Naive thymus-derived CD4-positive, alpha-beta T cell (primary cell): ENCODE measurements at places on chromosomes 13 and 19.

DNA sequence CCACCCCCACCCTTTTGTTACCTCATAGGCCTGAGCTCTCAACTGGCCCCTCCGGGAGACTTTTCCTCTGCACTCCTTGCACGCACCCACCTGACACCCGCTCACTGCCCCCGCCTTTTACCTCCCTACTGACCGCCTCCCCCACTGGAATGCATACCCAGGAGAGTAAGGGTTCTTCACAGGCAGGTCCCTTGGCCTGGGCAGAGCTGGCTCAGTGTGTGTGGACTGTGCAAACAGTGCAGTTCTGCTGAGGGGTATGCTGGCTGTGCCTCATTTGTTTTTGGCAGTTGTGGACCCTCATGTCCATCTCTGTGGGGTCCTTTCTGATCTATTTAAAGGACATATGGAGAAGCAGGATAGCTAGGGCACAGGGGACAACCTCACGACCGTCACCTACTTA lies 5.0 kb downstream of the ZSCAN18 start:
- H3K27me3 ChIP-seq, result no peaks in the 10 kb centered on the region

GRCh38 chr13:33276570-33276969 lies 9.0 kb downstream of the STARD13 start:
- no peaks in the 10 kb centered on the region for H3K36me3 ChIP-seq
- H3K27me3 ChIP-seq, result no peaks in the 10 kb centered on the region
- H3K27ac ChIP-seq, result no peak overlapping the region

DNA sequence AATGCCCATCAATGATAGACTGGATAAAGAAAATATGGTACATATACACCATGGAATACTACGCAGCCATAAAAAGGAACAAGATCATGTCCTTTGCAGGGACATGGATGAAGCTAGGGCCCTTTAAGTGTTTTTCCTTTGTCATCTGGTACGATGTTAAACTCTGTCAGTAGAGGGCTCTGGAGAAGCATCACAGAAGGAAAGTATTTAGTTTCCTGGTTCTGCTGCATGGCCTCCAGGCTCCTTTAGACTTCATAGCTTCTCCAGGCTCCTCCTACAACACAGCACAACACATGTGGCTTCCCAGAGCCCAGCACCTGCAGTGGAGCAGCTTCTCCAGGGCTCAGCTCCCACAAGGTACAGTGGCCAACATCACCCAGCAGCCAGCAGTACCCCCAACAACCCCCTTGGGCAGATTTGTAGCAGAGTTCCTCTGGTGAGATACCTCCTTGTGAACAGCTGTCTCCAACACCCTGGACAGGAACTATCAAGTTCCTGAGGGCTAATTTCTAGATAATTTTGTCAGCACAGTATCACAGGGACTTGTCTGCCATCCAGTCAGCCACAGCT lies 63.4 kb downstream of the KCTD12 start:
- H3K27me3 ChIP-seq, result no peaks in the 10 kb centered on the region
- peak; percentile 26 for DNase-seq
- no peak overlapping the region for H3K4me3 ChIP-seq
- H3K36me3 ChIP-seq, result no peaks in the 10 kb centered on the region
- no peaks in the 10 kb centered on the region for H3K4me1 ChIP-seq

DNA sequence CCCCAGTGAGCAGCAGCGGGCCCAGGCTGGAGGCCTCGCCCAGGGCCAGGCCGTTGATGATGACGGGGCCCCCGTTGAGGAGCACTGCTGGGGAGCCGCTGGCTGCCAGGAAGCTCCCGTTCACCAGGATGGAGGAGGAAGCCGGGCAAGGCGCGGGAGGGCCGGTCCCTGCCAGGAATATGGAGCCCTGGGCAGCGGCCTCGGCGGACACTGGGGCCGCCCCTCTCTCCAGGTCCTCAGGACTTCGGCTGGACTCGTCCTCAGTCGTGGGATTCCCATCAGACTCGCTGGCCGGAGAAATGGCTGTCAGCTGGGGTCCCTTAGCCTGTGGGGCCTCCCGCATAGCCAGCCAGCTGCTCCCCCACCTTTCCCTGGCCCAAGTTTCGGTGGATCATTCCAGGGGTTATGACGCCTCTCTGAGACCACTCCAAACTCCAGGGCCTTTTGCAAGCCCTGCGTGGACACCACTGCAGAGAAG lies 2.1 kb downstream of the SIX5 start:
- no peak overlapping the region for H3K4me3 ChIP-seq
- H3K36me3 ChIP-seq, result no peaks in the 10 kb centered on the region
- H3K27ac ChIP-seq, result no peak overlapping the region
- no peak for DNase-seq
- H3K4me1 ChIP-seq, result peaks cover 13% of the 10 kb centered on the region
- H3K27me3 ChIP-seq, result no peaks in the 10 kb centered on the region

DNA sequence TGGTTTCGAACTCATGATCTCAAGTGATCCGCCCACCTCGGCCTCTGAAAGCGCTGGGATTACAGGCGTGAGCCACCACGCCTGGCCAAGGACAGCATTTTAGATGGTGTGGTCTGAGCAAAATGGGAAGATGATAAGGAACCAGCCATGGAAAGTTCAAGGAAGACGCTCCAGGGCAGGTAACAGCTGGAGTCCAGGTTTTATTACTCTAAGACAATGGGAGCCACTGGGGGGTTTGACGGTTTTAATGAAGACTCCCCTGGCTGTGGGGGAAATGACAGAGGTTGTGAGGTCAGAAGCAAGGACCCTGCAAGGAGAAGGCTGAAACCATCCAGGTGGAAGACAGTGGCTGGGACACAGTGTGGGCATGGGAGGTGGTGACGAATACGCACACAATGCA lies 20.9 kb downstream of the PRKD2 start:
- no peak for DNase-seq
- H3K4me3 ChIP-seq, result no peak overlapping the region
- no peaks in the 10 kb centered on the region for H3K4me1 ChIP-seq

GRCh38 chr19:5957170-5957569 lies 20.8 kb downstream of the RANBP3 start:
- no peak overlapping the region for H3K4me3 ChIP-seq
- H3K36me3 ChIP-seq, result no peaks in the 10 kb centered on the region
- peaks cover 71% of the 10 kb centered on the region for H3K4me1 ChIP-seq
- H3K27ac ChIP-seq, result no peak overlapping the region
- DNase-seq, result no peak

- H3K27me3 ChIP-seq, result no peaks in the 10 kb centered on the region
- peak overlapping the region; percentile 100 for H3K4me3 ChIP-seq
- peak overlapping the region; percentile 79 for H3K27ac ChIP-seq
Observed at GRCh38 chr19:36796714-36796992, 24.0 kb upstream of the ZNF850 start.

GRCh38 chr19:7681340-7682174 lies 924 bp downstream of the TRAPPC5 start:
- H3K36me3 ChIP-seq, result peaks cover 38% of the 10 kb centered on the region
- peak overlapping the region; percentile 84 for H3K4me3 ChIP-seq
- H3K27ac ChIP-seq, result peak overlapping the region; percentile 91
- peaks cover 28% of the 10 kb centered on the region for H3K4me1 ChIP-seq
- DNase-seq, result peak; percentile 79

DNA sequence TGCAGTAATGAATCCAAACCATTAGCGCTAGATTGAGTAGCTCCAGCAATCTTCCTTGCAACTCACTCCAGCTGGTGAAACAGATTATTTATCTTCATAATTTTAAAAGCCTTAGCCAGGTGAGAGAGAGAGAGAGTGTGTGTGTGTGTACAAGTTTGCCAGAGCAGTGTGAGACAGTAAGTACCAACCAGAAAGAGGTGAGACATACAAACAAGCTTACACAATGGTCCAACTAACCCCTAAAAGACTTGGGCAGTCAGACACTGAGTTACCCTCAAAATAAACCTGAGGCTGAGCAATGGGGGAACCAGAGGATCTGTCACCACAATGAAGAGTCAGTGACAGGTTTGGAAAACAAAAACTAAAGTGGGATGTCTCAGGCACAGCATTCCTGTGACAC lies 8.1 kb upstream of the THSD1 start:
- no peak for DNase-seq
- no peak overlapping the region for H3K4me3 ChIP-seq
- H3K36me3 ChIP-seq, result peaks cover 3% of the 10 kb centered on the region
- no peaks in the 10 kb centered on the region for H3K4me1 ChIP-seq
- no peaks in the 10 kb centered on the region for H3K27me3 ChIP-seq

- peaks cover 7% of the 10 kb centered on the region for H3K4me1 ChIP-seq
- H3K4me3 ChIP-seq, result no peak overlapping the region
- H3K36me3 ChIP-seq, result no peaks in the 10 kb centered on the region
Observed at GRCh38 chr19:37999309-38000213, 92.6 kb downstream of the SIPA1L3 start.

DNA sequence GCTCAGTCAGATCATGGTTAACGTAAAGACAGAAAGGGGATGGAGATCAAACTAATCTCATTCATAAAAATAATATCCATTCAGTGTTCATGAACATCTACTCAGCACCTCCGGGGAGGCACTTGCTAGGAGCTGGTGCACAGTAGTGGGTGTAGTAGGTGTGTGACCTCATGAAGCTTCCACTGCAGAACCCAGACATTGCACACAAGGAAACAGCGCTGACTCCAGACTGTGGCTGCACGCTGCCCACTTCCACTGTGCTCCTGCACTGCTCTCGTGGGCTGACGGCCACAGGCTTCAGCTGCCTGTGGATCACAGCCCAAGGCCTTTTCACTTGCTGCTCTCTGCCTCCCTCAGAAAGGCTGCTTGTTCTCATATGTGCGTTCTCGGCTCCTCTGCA lies 214.4 kb upstream of the ZNF507 start:
- H3K27me3 ChIP-seq, result no peaks in the 10 kb centered on the region
- DNase-seq, result no peak
- no peaks in the 10 kb centered on the region for H3K36me3 ChIP-seq
- H3K27ac ChIP-seq, result no peak overlapping the region

DNA sequence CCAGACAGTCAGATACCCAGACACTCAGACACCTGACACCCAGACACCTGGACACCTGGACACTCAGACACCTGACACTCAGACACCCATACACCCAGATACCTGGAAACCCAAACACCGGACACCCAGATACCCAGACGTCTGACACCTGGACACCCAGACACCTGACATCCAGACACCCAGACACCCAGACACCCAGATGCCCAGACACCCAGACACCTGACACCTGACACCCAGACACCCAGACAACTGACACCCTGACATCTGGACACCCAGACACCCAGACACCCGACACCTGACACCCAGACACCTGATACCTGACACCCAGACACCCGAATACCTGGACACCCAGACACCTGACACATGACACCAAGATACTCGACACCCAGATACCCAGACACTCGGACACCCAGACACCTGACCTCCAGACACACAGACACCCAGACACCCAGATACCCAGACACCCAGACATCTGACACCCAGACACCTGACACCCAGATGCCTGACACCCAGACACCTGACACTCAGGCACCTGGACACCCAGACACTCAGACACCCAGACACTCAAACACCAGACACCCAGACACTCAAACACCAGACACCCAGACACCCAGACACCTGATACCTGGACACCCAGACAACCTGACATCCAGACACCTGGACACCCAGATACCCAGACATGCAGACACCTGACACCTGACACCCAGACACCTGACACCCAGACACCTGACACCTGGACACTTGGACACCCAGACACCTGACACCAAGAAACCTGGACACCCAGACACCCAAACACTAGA lies 19.1 kb downstream of the C19orf12 start:
- H3K27me3 ChIP-seq, result no peaks in the 10 kb centered on the region
- no peaks in the 10 kb centered on the region for H3K4me1 ChIP-seq
- H3K27ac ChIP-seq, result no peak overlapping the region
- H3K36me3 ChIP-seq, result no peaks in the 10 kb centered on the region
- no peak overlapping the region for H3K4me3 ChIP-seq

DNA sequence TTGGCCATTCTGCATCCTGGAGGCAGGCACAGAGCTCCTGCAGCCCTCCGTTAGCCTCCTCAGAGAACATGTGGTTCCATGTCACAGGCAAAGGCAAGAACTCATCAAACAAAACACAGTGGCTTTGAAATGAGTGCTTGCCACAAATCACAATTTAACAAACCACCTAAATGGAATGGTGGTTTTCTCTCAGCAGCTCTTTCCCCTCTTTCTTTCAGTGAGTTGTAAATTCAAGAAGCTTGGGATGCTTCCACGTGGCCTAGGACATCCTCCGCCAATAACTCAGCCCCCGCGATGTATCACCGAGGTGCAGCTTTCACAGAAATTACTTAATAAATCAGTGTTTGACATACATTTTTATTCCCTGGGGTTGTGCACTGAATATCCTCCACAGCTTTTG lies 65.4 kb upstream of the RFC3 start:
- no peak overlapping the region for H3K4me3 ChIP-seq
- no peak for DNase-seq
- no peaks in the 10 kb centered on the region for H3K36me3 ChIP-seq
- H3K4me1 ChIP-seq, result no peaks in the 10 kb centered on the region
- H3K27ac ChIP-seq, result no peak overlapping the region

- H3K36me3 ChIP-seq, result no peaks in the 10 kb centered on the region
- DNase-seq, result no peak
- no peaks in the 10 kb centered on the region for H3K4me1 ChIP-seq
- no peak overlapping the region for H3K27ac ChIP-seq
- no peaks in the 10 kb centered on the region for H3K27me3 ChIP-seq
Observed at GRCh38 chr13:36837354-36838092, 18.5 kb downstream of the RFXAP start.

GRCh38 chr13:110713642-110713952 lies at the start of gene ING1:
ING1 (plus strand) TSS chr13:110713700; CDS start chr13:110714150, 450 bp downstream.
- no peaks in the 10 kb centered on the region for H3K27me3 ChIP-seq
- H3K4me3 ChIP-seq, result peak within 1 kb of the TSS; percentile 100
- peaks cover 20% of the 10 kb centered on the region for H3K4me1 ChIP-seq

GRCh38 chr19:38693380-38694223 lies 46.2 kb downstream of the ACTN4 start:
- DNase-seq, result no peak
- H3K27ac ChIP-seq, result no peak overlapping the region
- H3K4me1 ChIP-seq, result peaks cover 10% of the 10 kb centered on the region
- H3K27me3 ChIP-seq, result no peaks in the 10 kb centered on the region

DNA sequence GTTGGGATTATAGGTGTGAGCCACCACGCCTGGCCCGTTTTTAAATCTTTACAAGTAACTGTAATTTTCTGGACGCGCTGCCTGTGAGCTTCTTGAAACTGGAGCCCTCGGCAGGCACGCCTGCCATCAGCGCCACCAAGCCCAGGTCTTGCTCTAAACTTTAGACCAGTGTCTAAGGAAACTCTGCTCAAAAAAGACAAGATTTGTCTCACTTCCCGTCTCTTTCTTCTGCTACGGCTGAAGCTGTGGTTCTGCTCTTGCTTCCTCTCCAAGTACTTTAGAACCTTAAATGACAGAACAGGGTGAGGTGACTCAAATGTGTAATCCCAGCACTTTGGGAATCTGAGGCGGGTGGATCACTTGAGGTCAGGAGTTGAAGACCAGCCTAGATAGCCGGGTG lies 24.9 kb downstream of the RCN3 start:
- DNase-seq, result no peak
- peaks cover 46% of the 10 kb centered on the region for H3K4me1 ChIP-seq
- H3K27ac ChIP-seq, result peak overlapping the region; percentile 64
- H3K36me3 ChIP-seq, result peaks cover 14% of the 10 kb centered on the region
- H3K4me3 ChIP-seq, result no peak overlapping the region

GRCh38 chr19:16940626-16941025 lies 51.8 kb downstream of the F2RL3 start:
- H3K27me3 ChIP-seq, result no peaks in the 10 kb centered on the region
- no peak overlapping the region for H3K4me3 ChIP-seq
- H3K4me1 ChIP-seq, result no peaks in the 10 kb centered on the region
- no peak overlapping the region for H3K27ac ChIP-seq
- no peak for DNase-seq
- no peaks in the 10 kb centered on the region for H3K36me3 ChIP-seq
